ENCODE measurements at places on chromosomes 3 and 15. TPM values are rescaled to one million over a fixed set of nuclear protein-coding genes. Genes with fewer than 3 reads are reported as not detected.

DNA sequence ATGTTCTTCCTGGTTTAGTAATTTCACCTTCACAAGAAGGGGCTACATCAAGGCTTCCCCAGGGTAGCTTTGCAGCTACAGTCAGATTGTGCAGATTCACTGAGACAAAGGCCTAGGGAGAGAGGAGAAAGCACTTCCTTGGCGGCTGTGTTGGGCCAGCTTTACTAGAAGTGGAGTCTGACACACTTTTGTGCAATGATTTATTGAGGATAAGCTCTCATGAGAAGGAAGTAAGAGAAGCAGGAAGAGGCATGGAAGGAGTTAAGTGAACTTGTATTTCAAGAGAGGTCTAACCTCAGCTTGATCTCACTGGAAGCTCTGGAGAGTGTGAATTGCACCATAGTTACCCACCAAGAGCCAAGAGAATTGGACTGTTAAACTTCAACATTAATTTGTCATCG lies 78.9 kb downstream of the TGFBR2 start:
- DNase-seq = no peak

DNA sequence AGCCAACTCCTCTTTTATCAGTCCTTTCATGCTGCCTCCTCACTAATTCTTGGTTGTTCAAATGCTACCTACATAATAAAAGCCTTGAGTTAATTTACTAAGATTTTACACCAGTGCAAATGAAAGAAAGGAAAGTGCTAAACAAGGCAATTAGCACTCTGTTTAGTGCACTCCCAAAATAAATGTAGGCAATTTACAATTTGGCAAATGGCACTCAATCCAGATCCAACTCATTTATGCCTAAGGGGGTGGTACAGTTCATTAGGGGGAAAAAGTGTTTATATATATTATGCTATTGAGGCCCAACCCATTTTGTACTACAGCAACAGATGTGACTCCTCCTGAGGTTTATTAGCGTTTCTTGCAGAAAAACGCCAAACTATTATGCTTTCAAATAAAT lies 370.1 kb downstream of the NR2F2 start:
- no peak for DNase-seq

DNA sequence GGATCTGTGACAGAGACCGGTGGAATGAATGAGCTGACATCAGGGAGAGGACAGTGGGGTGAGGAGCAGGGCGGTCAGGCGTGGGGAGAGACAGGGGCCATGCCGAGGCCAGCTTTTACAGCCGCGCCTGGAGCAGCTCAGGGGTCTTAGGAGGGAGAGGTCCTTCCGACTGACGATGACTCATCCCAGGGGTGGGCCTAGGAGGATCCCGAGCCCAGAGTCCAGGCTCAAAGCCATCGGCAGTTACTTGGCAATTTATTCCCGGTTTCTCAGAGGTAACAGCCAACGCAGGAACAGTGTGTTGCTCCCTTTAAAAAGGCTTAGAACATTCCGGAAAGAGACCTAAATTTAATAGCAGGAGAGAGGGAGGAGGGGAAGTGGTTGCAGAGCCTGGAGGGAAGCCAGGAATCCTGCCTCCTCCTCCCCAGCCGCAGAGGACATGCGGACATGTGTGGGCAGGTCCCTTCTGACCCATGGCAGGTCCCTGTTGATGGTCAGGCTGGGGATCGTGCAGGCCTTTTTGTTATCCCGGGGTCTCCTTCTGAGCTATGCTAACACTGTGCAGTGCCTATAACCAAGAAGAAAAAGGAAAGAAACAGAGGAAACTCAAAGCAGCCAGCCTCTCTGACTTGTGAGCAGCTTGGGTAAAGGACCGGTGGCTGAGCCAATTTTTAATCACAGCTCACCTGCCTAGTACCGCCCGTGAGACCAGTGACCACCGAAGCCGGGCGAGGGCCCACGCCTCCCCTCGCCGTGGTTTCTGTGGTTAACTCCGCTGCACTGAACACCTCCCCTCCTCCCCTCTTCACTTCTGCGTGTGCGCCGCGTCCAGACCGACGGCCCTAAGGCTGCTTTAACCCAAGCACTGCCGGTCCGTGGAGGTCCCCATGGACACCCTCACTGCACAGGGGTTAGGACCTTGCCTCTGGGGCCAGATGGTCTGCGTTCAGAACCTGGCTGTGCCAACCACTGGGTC lies 392.4 kb upstream of the PROK2 start:
- DNase-seq = no peak

GRCh38 chr3:14301558-14301957 lies 100.8 kb upstream of the SLC6A6 start:
- DNase-seq = no peak

DNA sequence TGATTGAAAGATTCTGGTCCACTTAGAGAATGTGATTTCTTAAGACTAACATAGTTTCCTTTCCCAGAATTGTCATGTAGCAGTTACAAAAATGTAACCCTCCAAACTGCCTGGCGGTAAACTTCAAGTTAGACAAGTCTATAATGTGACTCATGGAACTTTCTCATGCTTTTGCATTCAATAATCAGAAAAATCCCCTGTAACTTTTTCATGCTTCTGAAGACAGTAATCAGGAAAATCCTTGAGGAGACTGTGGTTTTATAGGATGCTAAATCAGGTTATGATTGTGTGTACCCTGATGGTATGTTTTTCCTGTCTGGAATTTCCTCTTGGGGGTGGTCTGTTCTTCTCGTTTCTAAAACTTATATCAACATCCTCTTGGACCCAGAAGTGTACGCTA lies 74.0 kb upstream of the RARB start:
- no peak for DNase-seq

DNA sequence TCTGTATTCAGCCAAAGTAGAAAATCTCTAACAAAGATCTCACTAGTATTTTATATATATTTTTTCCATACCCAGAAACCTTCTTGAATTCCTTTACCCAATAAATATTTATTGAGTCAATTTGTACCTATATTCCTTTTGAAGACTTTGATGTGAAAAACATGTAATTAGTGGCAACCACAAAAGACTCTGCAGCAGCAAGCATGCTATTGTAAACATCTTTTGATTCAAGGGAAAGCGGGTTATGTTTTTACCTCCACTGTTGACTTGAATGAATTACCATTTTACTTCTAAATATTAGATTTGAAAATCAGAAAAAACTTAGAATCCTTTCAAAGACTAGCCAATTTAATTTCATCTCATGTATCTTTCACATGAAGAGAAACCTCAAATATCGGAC lies 2.4 kb downstream of the GPR15 start:
- DNase-seq = no peak

GRCh38 chr3:32437896-32438295 lies 46.2 kb downstream of the CMTM7 start:
- DNase-seq = no peak

DNA sequence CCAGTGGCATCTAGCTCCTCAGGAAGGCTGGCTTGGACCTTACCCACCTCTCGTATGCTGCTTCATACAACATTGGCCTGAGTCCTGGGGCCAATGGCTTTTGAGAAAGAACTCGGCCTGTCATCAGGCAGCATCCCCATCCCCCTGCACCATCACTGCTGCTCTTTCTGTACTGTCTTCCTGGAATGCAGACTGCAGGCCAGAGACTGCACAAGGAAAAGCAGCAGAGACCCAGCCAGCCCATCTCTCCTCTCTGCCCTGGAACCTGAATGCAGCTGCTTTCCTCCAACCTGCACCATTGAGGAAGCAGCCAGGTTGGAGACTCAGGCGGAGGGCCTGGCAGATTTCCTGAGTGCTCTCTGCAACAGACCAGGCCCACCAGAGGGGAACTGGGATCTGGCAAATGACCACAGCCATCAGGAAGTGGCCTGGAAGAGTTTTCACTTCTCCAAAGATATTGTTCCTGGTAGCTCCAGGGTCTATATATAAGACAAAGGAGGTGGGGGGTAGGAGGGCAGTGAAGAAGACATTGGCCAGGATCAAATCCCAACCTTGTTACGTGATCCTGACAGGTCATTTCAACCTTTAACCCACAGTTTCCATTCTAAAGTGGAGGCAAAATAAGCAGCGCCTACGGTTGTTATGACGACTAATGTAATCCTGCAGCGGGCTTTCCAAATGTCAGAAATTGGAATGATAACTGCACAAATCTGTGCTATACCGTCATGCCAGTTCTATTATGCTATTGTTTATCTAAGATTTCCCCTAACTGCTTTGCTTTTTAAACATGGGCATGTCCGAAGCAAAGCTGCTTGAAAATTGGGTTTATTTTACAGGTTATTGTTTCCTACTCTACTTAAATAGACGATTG lies 24.4 kb upstream of the RAB7A start:
- DNase-seq = no peak

DNA sequence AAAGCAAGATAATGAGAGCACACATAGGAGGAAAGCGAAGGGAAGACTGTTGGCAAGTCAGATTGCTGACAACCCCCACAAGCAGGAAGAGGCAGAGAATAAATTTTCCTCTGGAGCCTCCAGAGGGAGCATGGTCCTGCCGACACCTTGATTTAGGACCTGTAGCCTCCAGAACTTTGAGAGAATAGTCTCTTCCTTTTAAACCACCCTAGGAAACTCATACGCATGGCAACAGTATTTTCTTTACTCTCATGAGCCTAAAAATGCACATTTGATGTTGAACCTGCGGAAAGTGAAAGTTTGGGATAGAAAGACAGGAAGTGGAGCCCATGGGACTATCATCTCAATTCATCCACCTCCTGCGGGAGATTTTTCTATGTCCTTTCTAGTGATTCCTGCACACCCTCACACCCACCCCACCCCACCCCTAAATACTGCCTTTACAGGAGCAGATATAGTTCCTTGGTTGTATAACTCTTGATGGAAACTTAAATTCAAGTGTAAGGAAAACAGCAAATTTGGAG lies 116.7 kb upstream of the LPP start:
- DNase-seq = peak; percentile 26

DNA sequence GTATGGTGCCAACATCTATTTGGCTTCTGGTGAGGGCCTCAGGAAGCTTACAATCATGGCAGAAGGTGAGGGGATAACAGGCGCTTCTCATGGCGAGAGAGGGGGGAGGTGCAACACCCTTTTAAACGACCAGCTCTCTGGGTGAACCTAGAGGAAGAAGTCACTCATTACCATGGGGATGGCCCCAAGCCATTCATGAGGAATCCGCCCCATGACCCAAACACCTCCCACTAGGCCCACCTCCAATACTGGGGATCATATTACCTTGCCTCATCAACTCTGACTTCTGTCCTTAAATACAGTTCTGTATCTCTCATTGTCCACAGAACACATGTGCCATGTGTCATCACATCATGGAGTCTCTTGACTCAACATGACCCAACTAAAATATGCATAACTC lies 37.5 kb upstream of the CLRN1 start:
- no peak for DNase-seq

DNA sequence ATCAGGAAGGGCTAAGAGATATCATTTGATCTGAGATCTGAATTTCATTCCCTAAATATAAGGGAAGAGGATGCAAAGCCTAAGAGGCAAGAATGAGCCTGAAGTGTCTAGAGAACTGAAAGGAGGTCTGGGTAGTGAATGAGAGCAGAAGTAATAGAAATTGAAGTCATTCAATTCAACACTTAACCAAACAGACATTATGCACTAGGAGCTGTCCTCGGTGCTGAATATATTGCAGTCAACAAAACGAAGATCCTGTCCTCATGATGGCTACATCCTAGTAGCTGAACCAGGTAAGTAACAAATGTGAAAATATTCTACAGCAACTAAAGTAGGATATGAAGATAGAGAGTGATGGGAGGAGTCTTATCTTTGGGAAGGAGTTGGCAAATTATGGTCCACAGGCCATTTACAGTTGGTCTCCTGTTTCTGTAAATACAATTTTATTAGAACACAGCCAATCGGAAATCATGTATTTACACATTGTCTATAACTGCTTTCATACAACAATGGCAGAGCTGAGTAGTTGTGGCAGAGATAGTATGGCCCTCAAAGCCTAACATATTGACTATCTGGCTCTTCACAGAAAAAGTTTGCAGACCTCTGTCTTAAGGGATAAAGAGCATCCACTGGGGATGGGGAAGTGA lies 192.9 kb upstream of the CADPS start:
- DNase-seq = no peak

DNA sequence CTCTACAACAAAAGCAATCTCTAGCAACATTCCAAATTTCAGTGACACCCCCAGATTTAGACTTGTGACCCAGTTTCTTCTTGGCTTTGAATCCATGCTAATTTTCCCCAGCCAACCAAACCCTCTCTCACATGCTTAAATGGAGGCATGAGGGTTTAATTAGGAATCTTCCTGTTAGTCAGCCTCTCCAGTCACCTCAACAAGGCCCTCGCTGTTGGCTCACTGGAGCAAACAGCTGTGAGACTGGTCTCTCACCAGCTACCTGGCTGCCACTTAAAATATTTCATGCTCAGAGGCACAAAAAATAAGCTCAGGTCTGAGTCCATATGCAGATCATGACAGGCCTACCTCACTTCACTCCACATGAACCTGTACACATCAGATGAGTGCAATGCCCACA lies 630.4 kb upstream of the ADAMTS9 start:
- DNase-seq = no peak

DNA sequence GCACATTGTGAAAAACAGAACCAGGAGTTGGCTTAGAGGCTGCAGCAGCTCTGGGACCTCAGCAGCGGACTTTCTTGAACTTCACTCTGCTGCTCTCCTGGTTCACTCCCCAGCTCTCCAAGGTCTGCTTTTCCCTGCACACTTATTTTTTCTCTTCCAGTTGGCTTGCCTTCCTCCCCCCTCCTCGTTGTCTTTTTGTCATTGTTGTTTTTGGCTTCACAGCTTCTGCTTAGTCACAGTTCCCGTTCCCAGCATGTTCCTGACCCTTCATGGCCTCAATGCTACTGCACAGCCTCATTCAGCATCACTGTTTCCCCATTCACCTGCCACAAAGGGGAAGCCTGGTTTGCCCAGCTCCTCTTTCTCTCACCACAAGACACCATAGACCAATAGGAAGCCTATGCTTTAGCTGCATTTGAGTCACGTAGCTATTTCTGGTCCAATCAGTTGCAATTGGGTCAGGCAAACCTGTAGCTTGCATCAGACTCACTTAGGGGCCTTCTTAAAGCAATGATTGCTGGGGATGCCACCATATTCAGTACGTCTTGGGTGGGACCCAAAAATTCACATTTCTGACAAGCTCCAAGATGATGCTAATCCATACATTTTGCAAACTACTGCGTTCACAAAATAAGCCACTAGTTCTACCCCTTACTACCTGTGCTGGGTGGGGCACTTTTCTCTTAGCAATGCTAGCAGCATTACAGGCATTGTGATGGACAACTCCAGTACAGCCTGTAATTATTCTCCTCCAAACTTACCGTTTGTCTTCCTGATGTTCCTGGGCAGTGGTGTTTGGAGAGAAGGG lies 7.8 kb upstream of the SUMF1 start:
- peak; percentile 48 for DNase-seq

- no peak for DNase-seq
Measured at GRCh38 chr3:160950542-160950941, 154.6 kb downstream of the B3GALNT1 start.

DNA sequence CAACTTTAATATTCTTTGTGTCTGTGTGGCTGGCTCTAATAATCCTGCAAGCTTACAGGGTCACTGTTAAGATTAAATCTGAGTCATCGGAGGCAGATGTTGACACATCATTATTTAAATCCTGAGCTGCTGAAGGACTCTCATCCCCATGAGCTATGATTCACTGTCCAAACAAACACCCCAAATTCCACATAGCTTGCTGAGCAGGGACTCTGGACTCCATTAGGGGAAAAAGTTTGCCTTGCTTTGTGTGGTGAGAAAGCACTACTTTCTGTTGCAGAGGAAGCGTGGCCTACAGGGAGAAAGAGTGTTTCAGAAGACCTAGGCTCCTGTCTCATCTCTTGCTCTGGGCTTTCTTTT lies 213.7 kb downstream of the PDCD6IP start:
- peak; percentile 65 for DNase-seq

The VIPR1 gene
- total RNA-seq = not detected

The TLR9 gene
- not detected for total RNA-seq

Measured in MG63 (cell line).